ENCODE measurements at places on chromosomes 3 and 15.

- no peak for DNase-seq
These were observed 139.2 kb downstream of the PDCD6IP start for GRCh38 chr3:33937628-33938027.

DNA sequence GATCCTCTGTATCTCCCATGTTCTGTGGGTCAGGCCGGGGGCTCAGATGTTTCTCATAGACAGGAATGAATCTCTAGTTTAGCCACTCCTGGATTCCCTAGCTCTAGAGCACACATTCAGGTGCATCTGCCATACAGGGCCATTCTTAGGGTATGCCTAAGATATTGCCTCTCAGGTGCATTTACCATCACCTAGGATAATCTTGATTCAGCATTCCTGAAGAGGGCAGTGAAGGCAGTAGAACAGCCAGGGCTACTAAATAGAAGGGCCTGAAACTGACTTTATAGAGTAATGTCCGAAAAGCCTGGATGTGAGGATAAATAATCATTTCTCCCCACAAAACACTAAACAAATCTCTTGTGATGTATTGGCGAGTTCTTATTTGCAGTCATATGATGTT, 882.0 kb downstream of the AGBL1 start:
- no peak for DNase-seq

- no peak for DNase-seq
These were observed 17.9 kb downstream of the NR2F2 start for GRCh38 chr15:96348112-96349027.

DNA sequence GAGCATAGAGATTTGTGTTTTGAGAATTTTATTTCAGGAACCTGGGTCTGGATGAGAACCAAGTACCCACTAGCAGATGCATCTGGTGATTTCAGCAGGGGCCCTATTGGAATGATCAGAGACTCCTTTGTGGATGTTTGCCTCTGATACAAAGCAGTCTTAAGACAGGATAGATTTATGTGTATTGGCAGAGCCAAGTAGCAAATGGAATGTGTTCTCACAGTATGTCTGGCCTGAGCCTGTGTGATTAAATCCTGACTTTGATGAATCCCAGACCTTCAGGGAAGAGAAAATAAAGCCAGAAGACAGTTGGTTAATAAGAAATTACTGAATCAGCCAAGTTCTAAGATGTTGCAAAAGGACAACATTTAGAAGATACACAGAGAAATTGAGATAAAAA, 755.5 kb upstream of the SEMA6D start:
- DNase-seq = no peak

DNA sequence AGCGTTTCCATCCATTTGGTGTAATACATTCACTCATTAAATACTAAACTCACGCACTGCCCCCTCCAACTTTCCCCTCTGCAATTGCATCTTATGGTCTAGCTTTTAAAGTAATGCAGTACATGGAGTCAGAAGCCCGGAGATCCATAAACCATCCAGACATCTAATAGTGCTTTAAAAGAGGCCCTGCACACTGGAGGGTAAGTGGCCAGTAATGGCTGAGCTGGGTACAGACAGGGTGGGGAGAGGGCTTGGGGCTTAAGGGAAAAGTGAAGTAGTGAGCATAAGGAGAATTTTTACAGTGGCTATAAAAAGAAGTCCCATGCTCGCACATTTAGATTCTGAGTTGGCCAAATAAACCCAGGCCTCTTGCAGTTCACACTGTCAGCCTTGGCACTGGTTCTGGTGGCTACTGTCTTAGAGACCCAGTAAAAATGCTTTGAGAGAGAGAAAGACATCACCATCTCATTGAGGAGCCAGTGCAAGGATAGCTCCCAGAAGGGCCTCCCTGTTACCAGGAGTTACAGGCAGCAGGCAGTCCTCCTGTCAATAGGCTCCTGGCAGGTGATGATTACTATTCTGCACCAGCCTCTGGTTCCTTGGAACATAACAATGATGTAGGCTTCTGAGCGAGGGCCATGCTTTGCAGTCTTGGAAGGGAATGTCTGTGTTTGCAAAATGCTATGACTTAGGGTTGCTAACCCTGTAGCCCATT, 112.6 kb upstream of the NEO1 start:
- no peak for DNase-seq

- DNase-seq = no peak
These were observed 171.1 kb downstream of the NLGN1 start for GRCh38 chr3:173568623-173569022.

- DNase-seq = peak; percentile 82
These were observed 31.0 kb downstream of the ACAP2 start for GRCh38 chr3:195411836-195412235.

- DNase-seq = no peak
These were observed 10.5 kb upstream of the BLM start for GRCh38 chr15:90706394-90707327.

GRCh38 chr3:56788521-56788920, 13.2 kb downstream of the ARHGEF3 start:
- DNase-seq = no peak

DNA sequence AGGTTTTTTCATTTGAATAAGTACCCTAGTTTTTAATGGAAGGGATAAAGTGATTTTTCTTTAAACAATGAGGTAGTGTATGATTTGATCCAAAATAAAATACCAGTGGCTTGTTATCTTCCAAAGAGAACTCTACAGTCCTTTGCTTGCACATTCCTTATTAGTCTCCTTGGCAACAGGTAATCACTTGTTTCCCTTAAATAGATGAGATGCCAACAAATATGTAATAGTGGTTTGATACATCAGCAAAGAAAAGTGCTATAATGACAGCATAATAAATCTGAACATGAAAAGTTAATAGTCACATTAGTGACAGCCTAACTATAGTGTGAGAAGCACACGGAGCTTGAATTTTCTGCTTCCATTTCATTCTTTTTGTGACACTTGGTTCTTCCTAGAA, 360.2 kb downstream of the ZNF385D start:
- peak; percentile 58 for DNase-seq

DNA sequence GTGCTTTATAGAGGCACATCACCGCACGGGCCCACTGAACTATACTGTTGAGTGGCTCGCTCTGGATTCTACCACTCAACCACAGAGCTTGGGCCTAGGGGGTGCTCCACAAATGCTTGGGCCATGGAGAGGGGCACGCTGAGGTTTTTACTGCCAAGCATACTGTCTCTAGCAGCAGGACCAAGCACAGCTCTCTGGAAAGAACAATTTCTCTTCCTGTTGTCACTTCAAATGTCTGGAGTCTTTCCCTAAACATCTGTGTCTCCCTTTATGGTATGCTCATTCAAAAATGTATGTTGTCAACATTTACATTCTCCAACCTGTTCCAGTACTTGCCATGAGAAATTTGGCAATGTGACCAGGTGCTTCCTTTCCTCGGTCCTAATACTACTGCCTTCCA, 114.7 kb upstream of the TPM1 start:
- no peak for DNase-seq

GRCh38 chr15:57215326-57215725, 161.0 kb upstream of the CGNL1 start:
- peak; percentile 29 for DNase-seq

DNA sequence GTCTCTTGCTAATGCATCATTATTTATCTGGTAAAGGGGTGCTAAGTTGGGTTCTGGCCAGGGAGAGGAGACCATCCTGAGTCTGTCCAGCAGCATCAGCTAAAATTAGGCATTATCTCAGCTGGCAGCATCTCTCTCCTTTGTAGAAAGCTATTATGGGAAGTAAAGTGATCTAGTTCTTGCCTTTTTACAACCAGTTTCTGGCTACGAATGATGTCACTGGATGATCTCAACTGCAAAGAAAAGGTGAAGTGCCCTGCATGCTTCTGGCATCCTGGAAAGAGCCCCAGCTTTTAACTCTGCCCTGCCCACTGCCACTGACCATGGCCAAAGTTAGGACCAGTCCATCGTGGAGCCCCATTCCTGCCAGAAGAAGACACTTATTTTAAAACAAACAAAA, 37.1 kb upstream of the IL12A start:
- no peak for DNase-seq

GRCh38 chr3:19543212-19543841, 390.7 kb downstream of the EFHB start:
- DNase-seq = no peak

DNA sequence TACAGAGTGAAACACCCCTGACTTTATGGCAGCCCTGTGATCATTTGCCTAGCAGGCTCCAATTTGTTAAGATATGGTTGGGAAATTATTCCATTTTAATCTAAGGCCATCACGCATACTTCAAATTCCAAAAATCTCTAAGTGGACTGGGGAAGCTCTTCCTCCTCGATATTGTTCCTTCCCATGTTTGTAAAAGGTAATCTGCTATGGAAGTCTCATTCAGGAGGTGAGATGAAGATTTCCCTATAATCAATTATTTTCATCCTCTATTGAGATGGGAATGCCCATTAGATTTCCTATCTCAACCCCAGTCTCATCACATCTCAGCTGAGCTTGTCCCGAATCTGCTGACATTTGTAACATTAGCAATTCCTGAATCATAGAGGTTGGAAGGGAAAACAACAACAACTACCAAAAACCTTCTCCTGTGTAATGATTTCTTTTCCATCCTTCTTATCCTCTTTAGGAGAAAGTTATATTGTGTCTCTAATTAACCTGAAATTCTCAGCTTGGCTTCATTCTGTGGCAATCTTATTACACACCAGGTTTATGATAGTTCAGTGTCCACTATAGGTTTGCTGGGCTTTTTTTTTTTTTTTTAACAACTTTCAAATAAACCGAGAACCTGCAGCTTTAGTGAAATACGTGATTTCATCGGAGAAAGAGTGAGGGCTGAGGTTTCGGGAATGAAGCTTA, 2.2 kb upstream of the NR2F2 start:
- peak; percentile 36 for DNase-seq

DNA sequence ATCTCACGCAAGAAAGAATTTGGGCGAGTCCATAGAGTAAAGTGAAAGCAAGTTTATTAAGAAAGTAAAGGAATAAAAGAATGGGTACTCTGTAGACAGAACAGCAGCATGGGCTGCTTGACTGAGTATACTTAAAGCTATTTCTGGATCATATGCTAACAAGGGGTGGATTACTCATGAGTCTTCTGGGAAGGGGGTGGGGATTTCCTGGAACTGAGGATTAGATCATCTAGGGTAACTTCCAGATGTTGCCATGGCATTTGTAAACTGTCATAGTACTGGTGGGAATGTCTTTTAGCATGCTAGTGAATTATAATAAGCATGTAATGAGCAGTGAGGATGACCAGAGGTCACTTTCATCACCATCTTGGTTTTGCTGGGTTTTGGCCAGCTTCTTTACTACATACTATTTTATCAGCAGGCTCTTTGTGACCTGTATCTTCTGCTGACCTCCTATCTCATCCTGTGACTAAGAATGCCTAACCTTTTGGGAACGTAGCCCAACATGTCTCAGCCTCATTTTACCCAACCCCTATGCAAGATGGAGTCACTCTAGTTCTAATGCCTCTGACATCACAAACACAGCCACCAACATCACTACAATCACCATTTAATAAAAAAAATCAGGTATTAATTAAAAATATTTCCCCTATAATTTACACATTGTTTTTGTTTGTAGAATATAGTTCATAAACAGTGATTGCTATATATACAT, 890.7 kb upstream of the EPHA6 start:
- peak; percentile 96 for DNase-seq

- DNase-seq = no peak
These were observed 407.1 kb downstream of the VPS13C start for GRCh38 chr15:61653110-61653509.

DNA sequence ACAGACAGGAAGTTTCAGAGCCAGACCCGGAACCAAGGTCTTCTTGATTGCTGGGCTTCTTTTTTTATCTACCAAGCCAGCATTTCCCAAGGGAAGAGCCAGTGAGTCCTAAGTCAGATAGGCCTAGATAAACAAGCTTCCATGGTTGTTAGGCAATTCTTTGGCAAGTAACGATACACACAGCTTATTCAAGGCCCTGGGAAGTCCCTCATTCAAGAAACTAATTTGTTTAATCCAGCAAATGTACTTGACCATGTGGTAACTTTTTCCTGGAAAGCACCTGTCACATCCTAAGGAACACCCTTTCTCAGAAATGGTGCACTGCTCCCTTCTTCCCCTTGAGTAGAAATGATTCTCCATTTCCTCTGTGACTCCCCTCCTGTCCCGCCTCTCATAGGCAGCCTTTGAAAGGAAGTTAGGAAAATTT, 209.9 kb downstream of the ITPR1 start:
- DNase-seq = no peak
